ENCODE measurements at places on chromosomes 7 and 10.

- DNase-seq: no peak
Observed at GRCh38 chr10:63437116-63437949, 28.4 kb downstream of the JMJD1C start.

DNA sequence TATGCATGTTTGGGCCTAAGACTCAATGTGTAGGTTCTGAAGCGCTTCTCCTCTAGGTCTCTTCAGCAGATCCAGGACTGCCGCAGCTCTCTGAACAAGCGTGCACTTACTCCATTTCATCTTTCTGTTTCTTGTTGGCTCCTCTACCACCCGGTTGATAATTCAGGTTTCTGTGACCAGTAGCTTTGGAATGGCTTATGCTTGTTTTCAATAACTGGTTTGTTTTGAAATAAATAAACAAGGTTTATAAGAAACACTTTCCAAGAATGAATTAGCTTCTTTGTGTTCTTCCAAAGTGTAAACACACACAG lies 1.5 kb downstream of the MDFIC start:
- no peak for DNase-seq

DNA sequence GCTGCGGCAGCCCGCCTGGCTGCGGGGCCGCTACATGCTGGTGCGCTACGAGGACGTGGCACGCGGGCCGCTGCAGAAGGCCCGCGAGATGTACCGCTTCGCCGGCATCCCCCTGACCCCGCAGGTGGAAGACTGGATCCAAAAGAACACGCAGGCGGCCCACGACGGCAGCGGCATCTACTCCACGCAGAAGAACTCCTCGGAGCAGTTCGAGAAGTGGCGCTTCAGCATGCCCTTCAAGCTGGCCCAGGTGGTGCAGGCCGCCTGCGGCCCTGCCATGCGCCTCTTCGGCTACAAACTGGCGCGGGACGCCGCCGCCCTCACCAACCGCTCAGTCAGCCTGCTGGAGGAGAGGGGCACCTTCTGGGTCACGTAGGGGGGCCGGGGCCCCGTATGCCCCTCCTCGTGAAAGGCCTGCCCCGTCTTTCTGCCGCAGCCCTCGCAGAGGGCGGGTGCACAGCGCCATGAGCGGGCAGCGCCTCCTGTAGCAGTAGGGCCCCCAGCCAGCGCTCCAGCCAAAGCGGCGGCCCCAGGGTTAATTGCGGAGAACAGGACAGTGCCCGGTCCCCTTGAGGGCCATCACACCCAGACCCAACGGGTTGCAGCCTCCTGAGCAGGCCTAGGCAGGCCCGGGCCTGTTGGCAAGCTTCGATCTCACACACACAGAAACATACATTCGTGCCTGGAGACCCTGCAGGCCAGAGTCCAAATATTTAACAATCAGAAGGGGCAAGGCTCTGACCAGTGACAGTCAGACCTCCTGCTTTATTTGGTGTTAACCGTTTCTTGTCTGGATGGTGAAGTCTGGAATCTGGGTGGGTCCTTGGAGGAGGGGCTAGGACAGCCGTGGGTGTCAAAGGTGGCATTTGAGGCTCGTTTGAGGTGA lies 44.1 kb downstream of the CHST3 start:
- DNase-seq: no peak

DNA sequence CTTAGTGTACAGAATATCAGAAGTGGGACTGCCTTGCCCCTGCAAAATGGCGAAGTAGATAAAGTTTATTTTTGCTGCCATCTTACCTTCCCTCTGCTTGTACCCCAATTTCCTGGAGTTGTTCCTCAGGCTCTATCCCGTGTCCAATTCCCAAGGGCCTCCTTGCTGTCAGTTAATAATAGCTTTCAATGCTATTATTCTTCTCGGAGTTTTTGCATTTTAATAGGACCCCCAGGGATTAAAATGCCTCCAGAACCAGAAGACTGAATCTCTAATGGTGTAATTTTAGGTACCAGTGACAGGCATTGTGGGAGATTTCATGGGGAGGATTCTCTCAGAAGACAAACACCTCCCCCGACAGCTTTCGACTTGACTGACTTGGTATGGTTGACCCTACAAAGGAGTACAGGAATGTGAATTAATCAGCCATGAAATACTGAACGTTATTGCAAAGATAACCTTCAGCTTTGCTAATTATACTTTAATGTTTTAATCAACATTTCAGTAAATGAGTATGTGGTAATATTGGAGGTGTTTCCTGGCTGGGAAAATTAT lies 75.2 kb downstream of the ZNF22 start:
- DNase-seq: no peak

DNA sequence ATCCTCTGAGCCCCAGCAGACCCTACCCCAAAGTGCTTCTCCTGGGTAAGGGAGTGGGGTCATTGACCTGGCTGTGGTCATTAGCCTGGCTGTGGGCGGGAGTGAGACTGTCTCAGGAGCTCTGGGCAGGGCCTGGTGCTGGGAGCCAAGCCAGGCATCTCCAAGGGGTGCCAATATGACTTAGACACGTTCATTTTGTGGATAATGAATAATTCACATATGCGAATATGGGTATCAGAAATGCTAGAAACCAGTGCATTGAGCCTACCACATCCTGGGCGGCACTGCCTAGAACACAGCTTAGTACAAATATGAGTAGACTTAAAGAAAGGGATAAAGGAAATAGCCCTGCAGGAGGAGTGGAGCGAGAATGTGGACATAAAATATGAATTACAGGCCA lies 14.4 kb upstream of the SRRM3 start:
- no peak for DNase-seq

GRCh38 chr10:59179068-59179467 lies 2.6 kb downstream of the PHYHIPL start:
- DNase-seq: no peak

GRCh38 chr7:77747178-77747577 lies 50.9 kb downstream of the RSBN1L start:
- no peak for DNase-seq

GRCh38 chr10:108362296-108362695 lies 1197.8 kb upstream of the SORCS1 start:
- no peak for DNase-seq

DNA sequence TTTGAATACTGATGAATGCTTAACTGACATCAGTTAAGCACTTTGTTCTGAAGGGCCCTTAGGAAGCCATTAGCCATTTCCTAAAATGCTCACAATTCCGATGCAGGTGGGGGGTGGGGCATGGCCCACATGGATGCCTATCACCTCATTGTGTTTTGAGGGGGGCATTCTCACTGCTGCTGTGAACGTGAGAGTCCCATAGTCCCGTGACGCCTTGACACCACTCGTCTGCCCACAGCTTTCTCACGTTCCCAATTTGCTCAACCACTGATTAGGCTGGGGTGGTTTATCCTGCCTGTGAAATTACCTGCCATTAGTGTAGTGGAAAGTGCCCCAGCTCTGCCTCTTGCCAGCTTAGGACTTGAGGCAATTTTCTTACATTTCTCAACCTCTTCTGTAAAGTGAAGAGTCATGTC lies 31.9 kb downstream of the DUSP5 start:
- DNase-seq: no peak

DNA sequence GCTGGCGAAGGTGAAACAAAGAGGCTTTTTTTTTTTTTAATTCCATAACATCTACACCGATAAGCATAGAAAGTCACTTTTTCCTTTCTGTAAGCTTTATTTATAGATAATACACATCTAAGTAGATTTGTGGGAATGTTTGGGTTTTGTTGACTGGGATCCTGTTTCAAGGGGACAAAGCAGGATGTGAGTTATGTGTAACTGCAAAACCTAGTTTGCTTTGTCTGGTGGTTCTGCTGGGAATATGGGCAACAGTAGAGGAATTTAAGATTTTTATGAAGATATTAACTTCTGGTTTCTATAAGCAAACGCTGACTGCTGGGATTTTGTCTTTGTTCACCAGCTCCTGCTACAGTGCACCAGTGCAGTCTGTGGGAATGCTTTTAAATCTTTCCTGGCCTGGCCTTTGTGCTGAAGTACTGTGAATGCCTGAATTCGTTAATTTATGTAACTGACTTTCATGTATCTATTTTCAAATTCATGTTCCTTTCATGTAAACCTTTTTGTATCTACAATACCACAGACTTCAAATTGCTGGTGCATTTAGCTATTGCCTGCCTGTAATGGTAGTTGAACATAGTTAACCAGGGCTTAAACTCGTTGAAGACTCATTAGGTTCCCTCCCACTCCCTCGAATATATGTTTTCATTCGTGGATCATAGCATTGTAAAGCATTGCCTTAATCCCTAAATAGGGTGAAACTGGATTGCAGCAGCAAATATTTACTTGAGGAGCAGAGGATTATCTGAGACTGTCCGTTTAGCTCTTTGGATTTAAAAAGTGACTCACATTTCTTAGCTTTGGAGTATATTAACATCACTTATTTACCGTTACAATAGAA lies 1.5 kb downstream of the KLHL7 start:
- no peak for DNase-seq

DNA sequence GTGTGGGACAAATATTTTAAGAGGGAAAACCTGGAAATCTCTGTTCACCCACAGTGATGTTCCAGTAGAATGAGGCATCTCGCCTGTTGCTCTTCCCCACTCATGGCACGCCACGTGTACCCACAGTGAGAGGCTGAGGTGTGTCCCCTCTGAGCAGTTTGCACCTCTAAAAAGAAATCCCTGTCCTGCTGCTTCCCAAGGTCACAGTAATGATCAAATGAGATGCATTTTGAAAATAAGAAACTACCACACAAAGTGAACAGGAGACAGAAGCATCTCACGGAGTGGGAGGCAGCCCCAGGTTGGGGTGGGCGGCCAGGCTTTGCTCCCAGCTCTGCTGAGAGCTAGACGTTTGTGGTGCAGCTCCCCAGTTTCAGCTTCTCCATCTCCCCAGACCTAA lies 12.4 kb upstream of the ZNF777 start:
- no peak for DNase-seq

DNA sequence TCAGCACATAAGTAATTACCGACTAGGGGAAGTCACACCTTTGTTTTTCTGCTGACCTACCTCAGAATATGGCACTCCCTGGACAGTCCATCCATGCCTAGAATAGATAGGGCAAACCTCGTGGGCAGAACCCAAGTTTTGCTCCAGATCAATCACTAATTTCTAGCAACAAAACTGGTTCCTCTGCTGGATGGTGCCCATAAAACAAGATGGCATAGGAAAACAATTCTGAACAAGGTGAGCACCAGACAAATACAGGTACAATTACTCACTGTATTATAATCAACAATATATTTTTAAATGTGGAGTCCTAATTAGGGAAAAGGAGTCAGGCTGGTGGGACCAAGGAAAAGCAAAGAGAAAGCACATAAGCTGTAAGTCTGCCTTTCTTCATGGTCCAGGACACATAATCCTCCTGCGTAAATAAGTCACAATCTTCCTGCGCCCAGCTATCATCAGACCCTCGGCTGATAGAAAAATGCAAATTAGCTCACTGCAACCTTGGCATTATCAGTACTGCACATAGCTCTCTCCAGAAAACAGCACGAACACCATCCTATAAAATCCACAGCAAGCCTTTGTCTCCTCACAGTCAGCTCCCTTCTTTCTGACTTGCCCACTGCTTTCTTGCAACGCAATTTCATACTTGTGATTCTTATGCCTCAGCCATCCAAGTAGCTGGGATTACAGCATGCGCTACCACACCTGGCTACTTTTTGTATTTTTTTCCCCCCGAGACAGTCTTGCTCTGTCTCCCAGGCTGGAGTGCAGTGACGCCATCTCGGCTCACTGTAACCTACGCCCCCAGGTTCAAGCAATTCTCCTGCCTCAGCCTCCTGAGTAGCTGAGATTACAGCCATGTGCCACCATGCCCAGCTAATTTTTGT lies 15.1 kb downstream of the URGCP start:
- no peak for DNase-seq

DNA sequence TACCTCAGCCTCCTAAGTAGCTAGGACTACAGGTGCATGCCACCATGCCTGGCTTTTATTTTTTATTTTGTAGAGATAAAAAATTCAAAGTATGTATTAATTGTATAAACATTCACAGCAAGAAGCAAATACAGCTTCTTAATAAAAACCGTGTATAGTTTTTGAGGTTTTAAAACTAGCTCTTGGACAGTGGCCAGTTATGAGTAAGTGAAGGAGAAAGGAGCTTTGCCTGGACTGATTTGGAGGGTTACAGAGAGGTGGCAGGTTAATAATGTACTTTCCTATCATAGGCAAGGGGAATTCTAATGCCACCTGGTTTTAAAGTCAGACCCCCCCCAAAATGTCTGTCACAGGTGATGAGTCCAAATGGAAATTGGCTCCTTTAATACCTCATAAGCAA lies 43.4 kb downstream of the ZNRF2 start:
- DNase-seq: no peak

DNA sequence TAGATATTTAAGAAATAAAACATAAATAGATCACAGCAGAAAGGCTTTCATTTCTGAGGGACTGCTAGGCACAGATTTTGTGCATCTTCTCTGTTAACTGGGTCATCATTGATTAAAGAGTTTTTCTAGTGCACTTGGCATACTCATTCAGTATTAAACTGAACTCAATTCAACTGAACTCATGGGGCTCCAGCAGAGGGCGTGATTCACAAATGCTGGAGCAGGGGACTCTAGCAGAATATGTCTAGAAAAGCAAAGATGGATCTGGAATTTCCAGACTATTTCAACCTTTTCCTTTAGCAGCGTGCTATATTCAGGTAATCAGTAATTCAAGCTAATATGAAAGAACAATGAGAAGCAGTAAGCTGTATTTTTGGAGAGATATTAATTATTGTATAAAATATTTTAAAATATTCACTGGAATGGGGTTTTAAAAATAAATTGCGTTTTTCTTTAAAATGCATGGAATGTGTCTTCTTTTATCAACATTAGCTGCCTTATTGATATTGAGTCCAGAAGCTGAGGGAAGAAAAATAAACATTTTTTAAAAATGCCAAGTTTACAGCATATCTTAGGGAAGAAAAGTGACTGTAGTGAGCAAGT lies 296.8 kb upstream of the CACNA2D1 start:
- no peak for DNase-seq

GRCh38 chr7:108109221-108109908 lies 20.8 kb downstream of the LAMB4 start:
- DNase-seq: no peak

- DNase-seq: no peak
Observed at GRCh38 chr7:104629408-104629807, 301.0 kb downstream of the LHFPL3 start.

DNA sequence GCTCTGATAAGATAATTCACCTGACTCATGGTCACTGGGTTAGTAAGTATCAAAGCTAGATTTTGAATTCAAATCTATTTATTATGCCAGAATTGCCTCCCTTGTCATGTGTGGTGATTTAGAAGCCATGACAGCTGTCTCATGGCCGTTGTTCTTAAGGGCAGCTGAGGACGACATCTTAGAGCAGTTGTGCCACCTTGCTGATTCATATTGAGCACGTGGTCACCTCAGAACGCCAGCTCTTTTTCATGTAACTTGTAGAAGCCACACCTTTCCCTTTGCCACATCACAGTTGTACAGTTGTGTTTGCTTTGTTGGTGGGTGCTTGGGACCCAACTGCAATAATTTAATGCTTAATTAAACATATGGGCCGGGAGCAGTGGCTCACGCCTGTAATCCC lies 4.3 kb upstream of the PIK3AP1 start:
- DNase-seq: no peak

GRCh38 chr7:141027043-141027442 lies 12.3 kb upstream of the MRPS33 start:
- no peak for DNase-seq
